ENCODE measurements at places on chromosomes 7 and 10.

DNA sequence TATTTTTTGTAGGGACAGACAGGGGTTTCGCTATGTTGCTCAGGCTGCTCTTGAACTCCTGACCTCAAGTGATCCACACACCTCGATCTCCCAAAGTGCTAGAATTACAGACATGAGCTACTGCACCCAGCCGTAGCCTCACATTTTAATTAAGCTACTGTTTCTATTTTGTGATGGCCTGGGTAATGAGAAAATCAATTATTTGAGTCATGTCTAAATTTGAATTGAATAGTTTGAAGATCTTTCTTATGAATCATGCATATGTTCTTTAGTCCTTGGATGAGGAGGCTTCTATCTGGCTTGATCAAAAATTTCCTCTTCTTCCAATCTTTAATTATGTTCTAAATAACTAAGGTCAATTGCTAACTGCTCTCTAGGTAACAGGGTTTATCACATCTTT is 175.0 kb downstream of the REEP3 start:
- no peak for DNase-seq

DNA sequence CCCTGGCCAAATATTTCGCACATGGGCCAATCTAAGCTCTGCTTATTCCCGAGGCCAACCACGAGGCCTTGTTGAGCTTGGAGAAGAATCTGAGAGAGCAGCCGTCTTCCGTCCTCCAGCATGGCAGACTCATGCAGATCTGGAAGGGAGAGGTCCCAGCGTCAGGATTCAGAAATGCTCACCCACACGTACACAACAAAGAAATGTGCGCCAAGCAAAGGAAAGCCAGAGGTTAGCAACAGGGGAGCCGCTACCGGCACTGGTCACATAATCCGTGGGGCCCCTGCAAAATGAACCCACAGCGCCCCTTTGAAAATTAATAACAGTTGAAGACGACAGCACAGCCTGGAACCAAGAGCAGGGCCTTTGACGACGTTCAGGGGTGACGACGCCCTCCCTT is 25.4 kb upstream of the PRKAG2 start:
- DNase-seq = no peak

DNA sequence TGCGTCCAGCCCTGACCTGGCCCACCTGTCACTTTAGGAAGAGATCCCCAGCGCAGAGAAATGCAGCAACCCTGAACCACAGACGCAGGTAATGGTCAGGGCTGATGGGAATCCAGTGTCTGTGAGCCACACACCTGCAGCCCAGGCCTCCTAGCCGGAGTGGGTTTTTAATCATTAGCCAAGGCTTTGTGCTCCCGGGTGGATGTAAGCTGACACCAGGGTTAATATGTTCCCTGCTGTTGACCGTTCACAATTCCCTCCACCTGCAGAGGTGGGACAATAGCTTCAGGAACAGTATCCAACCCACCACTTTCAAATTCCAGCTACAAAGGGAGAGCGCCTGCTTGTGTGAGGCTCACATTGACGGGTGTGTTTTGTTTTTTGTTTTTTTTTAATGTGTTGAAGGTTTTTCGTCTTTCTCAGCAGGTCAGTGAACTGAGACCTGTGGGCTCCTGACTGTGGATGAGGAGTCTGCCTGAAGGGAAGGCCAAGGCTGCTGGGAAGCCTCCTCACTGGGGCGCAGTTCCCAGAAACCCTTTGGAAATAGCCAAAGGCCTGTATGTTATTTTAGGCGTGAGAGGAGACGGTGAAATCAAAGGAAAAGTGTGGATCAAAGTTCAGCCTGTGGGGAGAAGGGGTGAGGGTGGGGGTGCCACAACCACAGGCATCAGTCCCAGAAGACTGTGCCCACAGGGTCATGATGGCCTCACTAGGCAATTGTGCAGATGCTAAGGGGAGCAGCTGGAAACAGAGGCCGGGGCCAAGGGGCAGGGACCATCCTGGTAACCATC is 111.1 kb downstream of the TNS3 start:
- peak; percentile 85 for DNase-seq

DNA sequence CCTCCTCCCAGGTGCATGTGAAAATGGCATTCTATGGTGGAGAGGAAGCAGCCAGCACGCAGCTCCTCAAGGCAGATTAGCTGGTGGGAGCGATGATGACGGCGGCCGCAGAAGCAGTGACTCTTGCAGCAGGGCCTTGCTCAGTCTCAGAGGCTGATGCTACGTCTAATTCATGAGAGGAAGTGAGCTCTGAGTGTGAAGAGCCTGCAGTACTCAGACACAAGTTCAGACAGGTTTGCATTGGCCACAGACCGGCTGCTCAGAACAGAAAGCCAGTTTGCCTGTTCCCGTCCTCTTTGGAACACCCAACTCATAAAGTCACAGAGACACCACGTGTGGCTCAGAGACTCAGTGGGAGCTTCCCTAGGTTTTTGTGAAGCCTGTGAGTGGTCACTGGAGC is 136.5 kb downstream of the ADARB2 start:
- no peak for DNase-seq

GRCh38 chr7:121054925-121055324 is 66.4 kb downstream of the CPED1 start:
- no peak for DNase-seq

GRCh38 chr10:26844396-26844975 is 16.3 kb downstream of the ABI1 start:
- no peak for DNase-seq

GRCh38 chr7:151023232-151023631 is 1.1 kb downstream of the ATG9B start:
- no peak for DNase-seq

DNA sequence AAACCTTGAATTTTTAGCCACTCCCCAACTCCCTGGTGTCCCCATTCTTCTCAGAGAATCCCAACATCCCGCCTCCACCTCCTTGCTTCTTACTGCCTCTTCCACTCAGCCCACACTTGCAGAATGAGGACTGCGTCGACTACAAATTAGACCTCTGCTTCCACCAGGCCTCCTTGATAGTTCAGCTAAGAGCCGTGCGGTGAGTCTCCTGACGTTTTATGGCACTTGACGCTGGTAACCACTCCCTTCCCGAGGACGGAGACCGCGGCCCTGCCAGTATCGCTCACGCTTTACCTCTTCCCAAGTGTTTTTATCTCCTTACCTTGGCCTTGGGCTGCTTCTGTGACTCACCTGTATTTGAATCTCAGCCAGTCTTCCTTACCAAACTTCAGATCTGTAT is 31.1 kb downstream of the RBM17 start:
- no peak for DNase-seq

DNA sequence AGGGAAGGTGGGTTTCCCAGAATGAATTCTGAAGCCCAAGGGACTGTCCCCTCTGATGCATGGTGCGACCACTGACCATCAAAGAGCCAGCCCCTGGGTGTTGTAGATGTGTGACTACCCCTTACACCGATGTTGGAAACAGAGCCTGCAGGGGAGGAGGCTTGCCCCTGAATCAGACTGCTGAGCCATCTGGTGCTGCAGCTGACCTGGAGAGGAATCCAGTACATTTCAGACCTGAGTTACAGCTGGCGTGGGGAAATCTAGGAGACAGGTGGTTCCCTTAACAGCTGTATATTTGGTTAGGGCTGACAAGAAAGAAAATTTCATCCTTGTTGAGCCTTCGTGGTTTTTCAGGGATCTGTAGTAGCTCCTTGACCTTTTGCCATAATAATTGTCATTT is 195.5 kb downstream of the CELF2 start:
- no peak for DNase-seq

DNA sequence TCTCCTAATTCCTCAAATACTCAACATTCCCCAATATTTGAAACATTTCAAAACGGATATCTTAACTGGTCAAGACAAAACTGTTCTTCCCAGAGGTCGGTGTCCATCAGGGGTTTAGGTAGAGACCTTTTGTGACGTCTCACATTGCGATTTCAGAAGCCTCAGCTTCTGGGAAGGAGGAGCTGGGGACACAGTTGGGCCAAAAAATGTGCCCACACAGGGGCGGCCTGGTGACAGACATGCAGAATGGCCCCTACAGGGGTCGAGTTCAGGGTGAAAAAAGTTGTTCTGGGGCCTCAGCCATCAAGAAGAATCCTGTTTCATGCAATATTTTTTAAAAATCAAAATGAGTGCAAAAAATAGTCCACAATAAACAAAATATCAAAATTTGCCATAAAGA is 108.7 kb upstream of the PFKP start:
- no peak for DNase-seq

- no peak for DNase-seq
These were observed 288.4 kb downstream of the SNX13 start for GRCh38 chr7:17651863-17652385.

- DNase-seq = no peak
These were observed 332.7 kb upstream of the CELF2 start for GRCh38 chr10:10684972-10685371.

DNA sequence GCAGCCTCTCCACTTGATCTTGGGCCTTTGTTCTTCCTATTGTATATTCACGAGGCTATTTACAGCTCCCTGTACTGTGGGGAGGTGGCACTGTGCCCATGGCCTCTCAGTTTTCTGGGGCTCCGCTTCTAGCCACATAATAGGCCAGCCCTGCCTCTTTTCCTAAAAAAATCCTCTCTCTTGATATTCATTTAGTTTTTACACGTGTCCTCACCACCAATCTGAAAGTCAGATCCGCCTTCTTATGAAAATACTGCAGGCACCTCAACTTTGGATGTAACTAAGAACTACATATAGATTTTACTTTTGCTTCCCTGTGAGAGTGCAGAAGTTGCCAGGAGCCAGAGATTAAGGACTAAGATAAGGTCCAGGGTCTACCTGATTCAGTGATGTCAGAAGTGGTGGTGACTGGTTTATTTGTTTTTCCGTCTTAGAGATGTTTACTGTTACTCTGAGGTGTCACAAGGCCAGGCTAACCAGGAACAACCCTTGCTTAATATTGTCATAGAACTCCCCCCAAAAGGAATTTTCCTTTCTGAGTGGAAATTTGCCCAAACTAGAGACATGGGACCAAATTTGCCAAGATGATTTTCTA is 7.8 kb downstream of the BAMBI start:
- no peak for DNase-seq

DNA sequence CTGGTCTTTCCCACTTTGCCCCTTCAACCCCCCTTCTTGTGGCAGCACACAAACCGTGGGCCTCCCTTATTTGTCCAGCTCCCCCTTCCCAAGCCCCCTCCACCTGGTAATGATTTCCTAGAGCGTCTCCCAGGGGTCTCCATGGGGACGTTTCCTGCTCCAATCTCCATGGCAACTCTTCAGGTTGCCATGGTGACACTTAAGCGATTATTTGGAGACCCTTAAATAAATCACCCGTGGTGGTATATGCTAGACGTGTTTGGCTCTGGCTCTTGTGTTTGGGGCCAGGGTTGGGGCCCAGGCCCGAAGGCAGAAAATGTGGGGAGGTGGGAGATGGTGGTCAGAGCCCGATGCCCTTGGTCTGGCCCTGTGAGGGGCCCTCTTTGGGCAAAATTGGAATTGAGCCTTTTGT is 41.1 kb upstream of the DLG5 start:
- DNase-seq = no peak
